ENCODE measurements at places on chromosomes 16 and 17.

GRCh38 chr16:81873206-81873605 lies 94.1 kb downstream of the PLCG2 start:
- no peak for DNase-seq

DNA sequence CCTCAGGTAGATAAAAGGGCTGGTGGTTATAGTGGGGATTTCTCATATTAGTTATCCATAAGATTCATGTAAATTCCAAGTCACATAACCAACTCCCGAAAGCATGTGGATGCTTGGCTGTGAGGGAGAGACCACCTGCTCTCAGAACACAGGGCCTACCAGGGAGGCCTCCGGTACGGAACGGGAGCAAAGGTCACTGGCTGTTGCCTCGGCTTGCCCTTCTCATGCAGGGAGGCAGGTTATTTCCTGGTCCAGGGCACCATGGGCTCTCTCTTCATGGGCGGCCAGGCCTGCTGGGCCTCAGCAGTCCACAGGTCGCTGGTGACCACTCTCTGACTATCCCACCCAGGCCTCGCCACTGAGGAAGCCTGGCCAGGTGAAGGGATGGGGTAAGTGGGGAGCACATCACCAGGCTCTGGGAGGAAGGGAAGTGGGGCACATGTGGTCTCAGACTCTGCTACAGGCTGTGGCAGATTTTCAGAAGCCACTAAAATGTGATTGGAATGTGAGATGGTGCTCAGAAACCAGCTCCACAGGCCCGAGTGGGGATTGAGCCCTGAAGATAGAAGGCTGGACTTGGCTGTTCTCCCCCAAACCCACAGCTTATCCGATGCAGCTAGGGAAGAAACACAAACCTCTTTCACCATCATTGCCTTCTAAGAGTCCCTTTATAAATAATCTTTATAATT lies 45.4 kb downstream of the HNF1B start:
- DNase-seq: no peak

- DNase-seq: no peak
Observed at GRCh38 chr16:67115639-67116038, 5.9 kb downstream of the PHAF1 start.

DNA sequence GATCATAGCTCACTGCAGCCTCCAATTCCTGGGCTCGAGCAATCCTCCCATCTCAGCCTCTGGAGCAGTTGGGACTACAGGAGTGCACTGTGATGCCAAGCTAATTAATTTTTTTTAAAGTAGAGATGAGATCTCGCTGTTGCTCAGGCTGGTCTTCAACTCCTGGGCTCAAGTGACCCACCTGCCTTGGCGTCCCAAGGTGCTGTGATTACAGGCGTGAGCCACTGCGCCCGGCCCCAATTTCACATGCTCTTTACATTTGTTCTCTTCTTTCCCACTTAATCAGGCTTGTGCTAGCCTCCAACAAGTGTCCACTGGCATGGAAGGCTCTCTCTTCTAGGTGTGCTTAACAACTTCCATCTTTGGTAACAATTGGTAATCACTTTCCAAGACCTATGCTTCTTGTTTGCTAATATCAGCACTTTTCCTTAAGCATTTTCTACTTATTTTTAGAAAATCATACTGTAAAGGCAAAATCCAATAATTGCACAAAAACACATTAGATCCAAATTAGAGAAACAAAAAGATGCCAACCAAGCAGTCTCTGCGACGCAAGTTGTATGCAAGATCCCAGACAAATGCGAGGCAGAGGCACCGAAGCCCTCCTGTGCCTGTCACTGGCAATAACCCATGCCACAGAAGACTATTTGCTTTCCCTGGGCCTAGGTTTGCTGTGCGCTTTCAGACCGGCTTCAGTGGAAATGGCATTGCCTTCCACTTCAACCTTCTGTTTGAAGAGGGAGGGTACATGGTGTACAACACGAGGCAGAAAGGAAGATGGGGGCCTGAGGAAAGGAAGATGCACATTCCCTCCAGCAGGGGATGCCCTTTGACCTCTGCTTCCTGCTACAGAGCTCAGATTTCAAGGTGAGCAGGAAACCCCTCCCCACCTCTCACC lies 52.6 kb downstream of the NOS2 start:
- DNase-seq: no peak

DNA sequence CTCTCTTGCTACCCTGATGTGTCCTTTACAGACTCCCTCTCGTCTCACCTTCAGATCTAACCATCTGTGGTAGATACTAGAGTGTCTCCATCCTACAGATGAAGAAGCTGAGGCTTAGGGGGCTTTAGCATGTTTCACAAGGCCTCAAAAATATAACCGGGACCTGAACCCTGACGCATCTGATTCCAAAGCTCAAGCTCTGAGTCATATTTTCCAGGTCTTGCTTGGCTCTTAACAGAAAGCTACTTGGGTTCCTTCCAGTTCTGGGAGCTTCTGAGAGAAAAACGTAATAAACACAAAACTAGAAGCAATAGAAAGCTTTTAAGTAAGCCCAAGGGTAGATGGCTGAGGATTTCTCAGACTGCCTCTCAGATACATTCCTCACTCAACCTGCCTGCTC lies 224.3 kb upstream of the EEF2KMT start:
- DNase-seq: no peak

GRCh38 chr17:17236295-17237025 lies 508 bp downstream of the FLCN start:
- DNase-seq: no peak

- DNase-seq: peak; percentile 45
Observed at GRCh38 chr17:18974407-18975149, 22.6 kb downstream of the SLC5A10 start.

GRCh38 chr17:61465550-61466237 lies 13.5 kb downstream of the TBX4 start:
- no peak for DNase-seq

Measured in stimulated activated CD8-positive, alpha-beta memory T cell treated with anti-CD3 and anti-CD28 coated beads, Interleukin-7, amount 100 ng/mL, for 48 hours (primary cell).